Suprapubic skin (tissue), 4 donors: ENCODE measurements at places on chromosomes 5 and 9. TPM values are rescaled to one million over a fixed set of nuclear protein-coding genes. Genes with fewer than 3 reads are reported as not detected.

The CCNI2 gene
- total RNA-seq, result not detected

The CCNJL gene
- 0.34 TPM for total RNA-seq

The CCDC180 gene
- total RNA-seq, result 1.9 TPM

The BTNL3 gene
- not detected for total RNA-seq

The ADAMTSL2 gene
- total RNA-seq, result 0.85 TPM

The FBN2 gene
- total RNA-seq, result 1.3 TPM

The TAF1L gene
- total RNA-seq, result 0.08 TPM

The PCDHGB2 gene
- 6.5 TPM for total RNA-seq

The CMBL gene
- 3.0 TPM for total RNA-seq

The CXCL14 gene
- 288 TPM for total RNA-seq

The PCDHB8 gene
- 0.93 TPM for total RNA-seq

The SLC1A3 gene
- total RNA-seq, result 19.8 TPM

- no peak for DNase-seq
These were observed 102.9 kb downstream of the MARCHF11 start for GRCh38 chr5:16076657-16077056.

DNA sequence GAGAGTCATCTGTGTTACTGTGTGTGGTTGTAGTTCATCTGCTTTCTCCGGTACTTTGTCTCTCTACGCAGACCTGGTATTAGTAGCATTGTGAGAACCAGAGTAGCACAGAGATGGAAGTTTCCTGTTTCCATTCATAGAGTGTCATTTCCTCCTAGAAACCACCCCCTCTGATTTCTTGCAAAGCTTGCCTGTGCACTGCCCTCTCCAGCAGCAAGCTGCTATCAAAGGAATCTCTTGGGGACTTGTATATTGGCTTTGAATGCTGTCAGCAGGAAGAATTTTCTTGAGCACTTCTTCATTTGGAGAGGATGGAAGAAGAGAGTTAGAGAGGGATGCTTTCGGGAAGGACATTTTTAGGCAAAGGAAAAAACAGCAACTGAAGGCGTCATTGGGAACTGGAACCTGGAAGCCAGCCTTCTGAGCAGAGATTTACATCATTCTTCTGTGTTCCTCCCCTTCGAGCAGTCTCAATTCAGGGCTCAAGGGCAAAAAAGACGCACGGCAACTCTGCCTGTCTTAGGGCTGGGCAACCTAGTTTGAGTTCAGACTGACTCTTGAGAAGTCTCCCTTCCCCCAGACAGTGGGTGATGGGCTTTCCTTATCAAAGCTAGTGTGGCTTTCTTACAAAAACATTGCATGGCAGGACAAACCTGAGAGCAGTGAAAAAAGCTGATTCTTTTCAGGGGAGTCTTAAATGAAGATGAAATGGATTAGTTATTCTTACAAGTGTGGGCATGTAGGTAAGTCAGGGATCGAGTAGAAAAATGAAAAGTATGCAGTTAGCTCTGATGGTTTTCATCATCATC is 226.3 kb downstream of the AOPEP start:
- DNase-seq, result no peak

DNA sequence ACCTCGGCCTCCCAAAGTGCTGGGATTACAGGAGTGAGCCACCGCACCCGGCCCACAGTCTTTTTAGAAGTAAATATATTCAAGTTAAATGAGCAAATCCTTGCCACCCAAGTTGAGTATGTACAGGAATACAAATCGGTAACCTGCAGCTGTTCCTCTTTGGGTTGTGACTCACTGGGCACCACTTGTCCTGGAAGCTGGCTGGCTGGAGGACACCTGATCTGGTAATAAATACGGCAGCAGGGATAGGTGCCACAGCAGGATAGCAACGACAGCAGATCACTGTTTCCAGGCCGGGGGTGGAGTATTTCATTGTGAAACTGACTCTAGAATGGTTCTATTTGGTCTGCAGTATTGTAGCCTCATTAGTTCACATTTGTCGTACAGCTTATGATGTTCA is 35.7 kb upstream of the SLC36A2 start:
- no peak for DNase-seq

DNA sequence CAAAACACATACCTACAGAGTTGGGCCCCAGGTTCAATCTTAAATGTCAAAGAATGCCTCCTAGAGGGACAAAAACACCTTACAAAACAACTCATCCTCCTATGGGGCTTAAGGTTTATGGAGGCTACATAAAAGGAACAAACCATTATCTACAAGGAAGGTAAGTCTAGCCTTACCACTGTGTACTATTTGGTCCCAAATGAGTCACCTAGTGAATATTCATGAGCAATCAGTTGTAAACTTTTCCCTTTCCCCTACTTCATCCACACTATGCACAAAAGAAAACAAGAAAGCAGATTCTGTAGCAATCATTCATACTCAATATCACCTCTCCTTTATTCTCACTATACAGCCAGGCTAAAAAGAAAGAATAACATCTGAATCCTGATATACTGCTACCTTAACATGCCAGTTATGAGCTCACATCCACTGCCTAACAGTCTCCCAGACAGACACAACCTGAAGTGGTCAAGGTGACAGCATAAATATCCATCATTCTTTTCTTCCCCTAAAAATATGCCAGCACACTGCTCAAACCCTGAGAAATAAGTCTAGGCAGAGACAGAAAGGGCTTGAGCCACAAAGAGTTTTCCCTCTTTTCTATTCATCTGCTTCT is 6.2 kb downstream of the OXCT1 start:
- no peak for DNase-seq

GRCh38 chr5:9781890-9782289 is 151.7 kb upstream of the TAS2R1 start:
- DNase-seq, result no peak

DNA sequence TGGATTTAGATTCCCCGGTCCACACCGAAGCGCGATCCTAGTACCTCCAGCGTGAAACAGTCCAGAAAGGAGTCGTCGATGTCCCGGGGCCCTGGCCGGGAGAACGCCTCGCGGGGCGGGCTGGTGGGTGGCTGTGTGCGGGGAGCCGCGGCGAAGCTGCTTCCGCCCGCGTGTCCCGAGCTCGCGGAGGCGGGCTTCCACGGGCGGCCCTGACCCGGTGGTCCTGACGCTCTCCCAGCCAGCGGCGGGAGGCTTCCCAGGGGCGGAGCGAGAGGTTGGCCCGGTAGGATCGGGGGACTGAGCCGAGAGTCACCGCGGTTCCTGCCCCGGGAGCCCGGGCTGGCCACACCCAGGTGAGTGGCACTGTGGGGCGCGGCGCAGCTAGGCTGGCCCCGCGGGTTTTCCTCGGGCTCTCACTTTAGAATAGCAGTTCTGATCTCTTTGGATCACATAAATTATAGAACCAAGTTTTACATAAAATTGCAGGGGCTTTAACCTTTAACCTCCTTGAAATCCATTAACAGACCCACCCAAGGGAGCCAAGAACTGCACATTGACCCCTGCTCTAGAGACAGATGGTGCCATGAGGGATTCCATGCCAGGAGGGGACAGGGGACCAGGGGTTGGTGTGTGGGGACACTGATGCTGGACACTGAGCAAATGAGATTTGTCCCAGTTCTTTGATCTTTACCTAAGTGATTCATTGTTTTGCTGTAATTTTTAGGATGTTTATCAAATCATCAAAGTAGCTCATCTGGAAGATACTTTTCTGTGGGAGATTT is 29.2 kb upstream of the IL31RA start:
- no peak for DNase-seq

DNA sequence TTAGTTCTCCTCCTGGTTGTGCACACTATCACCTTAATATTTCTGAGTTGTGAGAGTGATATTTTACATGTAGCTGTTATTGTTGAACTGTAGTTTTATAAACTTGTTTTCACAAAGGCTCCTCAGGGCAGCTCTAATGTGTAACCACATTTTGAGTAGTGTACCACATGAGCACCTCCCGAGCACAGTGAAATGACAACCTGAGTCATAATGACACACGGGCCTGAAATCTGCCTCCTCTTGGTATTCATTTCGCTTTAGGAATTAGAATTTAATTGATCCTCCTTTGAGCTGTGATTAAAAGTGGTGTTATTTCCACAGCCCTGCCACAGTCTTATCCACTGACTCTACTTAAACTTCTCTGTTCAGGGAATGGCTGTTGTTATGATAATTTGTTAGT is 7.9 kb downstream of the MTRR start:
- DNase-seq, result no peak

- no peak for DNase-seq
These were observed 47.2 kb upstream of the RPL26L1 start for GRCh38 chr5:172911976-172912375.

- no peak for DNase-seq
These were observed 345.6 kb downstream of the EBF1 start for GRCh38 chr5:158754018-158754514.

DNA sequence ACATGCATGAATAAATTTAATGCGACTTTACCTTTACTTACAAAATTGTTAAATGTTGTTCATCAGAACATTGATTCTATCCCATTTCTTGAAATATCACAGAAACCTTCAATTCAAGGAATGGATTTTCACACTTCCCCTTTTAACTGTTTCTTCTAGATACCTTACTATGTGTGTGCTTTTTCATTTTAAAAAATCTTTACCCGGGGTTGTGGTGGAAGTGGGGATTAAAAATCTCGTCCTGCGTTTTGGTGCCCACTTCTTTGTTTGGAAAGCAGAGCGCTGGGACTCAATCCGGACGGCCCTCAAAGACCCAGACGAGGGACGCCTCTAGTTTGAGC is 5.8 kb upstream of the MEF2C start:
- no peak for DNase-seq

- no peak for DNase-seq
These were observed 206.8 kb upstream of the SLC24A2 start for GRCh38 chr9:19995619-19996018.

- DNase-seq, result no peak
These were observed 655.2 kb downstream of the ANXA1 start for GRCh38 chr9:73806876-73807275.

DNA sequence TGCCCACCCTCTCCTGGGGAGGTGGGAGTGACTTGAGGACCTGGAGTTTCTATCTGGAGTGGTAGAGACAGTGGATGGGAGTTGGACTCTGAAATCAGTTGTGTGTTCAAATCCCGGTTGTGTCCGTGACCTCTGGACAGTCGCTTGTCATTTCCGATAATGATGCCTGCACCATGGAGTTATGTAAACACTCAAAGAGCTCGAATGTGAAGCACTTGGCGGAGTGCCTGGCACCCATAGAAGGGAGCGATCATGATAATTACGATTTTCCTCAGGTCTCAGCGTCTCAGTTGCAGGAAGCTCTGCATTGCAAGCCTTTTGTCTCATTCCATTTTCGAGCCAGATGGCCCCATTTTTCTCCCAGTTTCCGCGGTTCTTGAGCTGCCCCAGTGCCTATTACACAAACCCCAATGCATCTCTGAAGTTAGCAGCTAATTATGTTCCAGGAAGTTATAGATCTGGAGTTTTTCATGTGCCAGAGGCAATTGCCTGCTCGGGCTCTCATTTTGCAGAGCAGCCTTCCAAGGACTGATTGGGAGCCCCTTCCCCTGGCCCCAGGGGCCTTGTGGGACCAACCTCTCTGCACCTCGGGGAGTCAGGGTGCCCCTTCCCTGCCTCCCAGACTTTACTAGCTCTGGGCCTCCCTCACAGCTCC is 175.5 kb upstream of the MVB12B start:
- peak; percentile 53 for DNase-seq

- peak; percentile 77 for DNase-seq
These were observed 79.1 kb downstream of the ZNF618 start for GRCh38 chr9:113955076-113955752.

GRCh38 chr9:6052293-6052919 is 37.0 kb upstream of the RANBP6 start:
- DNase-seq, result no peak

GRCh38 chr5:111792471-111793058 is 35.6 kb upstream of the NREP start:
- no peak for DNase-seq

GRCh38 chr5:173672891-173673290 is 56.4 kb upstream of the BOD1 start:
- no peak for DNase-seq

DNA sequence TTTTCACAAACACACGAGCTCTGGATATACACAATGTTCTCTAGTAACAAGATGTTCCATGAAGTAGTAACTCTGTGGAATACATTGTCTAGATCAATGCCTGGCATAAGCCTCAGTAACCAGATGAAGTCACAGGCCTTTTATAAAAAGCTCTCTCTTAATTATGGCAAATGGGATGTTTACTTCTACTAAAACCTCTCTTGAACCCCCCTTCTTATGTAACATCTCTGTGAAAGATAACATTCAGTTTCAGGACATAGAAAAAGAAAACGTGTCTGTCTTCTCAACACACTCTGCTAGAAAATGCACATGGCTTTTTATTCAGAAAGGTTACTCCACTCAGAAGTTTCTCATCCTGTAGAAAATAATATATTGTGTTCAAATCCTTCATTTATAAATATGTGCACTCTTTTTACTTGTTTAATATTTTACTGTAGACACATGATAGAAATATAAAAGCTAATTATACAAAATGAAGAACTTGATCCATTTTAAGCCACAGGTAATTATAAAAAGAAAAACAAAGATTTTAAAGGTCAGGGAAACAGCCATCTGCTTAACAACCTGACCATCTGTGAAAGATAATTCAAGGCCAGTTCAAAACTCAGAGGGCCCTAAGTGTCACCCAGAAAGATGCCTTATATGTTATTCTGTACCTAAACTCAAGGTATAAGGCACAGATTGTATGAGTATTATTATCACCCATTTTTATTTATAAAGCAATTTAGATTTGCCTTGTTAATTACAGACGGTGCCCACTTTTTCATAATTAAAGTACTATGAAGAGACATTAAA is 812.0 kb downstream of the CDH18 start:
- no peak for DNase-seq

GRCh38 chr9:18437315-18438201 is 36.4 kb upstream of the ADAMTSL1 start:
- no peak for DNase-seq

GRCh38 chr5:125269926-125270325 is 523.5 kb upstream of the ZNF608 start:
- DNase-seq, result no peak

DNA sequence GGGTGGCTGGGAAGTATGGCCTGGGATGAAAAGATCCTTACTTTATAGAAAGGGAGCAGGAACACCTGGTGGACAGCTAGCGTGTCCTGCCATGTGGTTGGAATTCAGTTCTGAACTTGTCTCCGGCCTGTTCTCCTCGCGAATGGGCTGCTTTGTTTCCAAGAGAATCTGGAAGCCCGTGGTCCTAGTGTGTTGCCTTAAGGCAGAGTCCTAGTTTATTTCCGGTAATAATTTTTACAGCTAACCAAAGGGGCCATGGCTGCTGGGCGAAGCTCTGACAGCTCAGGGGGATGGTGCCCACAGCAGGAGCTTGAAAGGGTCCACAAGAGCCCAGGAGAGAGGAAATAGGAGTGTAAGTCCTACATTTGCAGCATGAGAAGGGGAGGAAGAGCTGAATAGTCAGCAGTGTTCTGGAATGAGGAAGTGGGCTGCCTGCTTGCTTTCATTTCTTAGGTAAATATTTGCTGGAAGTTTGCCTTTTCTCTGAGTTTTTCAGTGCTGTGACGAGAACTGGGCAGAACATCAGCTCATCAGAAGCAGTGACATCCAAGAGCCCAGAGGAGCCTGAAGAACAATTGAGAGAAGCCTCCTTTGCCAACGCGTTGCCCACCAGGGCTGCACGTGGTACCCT is 13.1 kb upstream of the IGFBPL1 start:
- DNase-seq, result no peak
